ENCODE measurements at places on chromosomes 11 and 22.
A peak's percentile ranks its signal among the peaks of the same experiment; 100 is the strongest.

- no peak for DNase-seq
Observed at GRCh38 chr11:76759092-76759491, 24.1 kb upstream of the TSKU start.

DNA sequence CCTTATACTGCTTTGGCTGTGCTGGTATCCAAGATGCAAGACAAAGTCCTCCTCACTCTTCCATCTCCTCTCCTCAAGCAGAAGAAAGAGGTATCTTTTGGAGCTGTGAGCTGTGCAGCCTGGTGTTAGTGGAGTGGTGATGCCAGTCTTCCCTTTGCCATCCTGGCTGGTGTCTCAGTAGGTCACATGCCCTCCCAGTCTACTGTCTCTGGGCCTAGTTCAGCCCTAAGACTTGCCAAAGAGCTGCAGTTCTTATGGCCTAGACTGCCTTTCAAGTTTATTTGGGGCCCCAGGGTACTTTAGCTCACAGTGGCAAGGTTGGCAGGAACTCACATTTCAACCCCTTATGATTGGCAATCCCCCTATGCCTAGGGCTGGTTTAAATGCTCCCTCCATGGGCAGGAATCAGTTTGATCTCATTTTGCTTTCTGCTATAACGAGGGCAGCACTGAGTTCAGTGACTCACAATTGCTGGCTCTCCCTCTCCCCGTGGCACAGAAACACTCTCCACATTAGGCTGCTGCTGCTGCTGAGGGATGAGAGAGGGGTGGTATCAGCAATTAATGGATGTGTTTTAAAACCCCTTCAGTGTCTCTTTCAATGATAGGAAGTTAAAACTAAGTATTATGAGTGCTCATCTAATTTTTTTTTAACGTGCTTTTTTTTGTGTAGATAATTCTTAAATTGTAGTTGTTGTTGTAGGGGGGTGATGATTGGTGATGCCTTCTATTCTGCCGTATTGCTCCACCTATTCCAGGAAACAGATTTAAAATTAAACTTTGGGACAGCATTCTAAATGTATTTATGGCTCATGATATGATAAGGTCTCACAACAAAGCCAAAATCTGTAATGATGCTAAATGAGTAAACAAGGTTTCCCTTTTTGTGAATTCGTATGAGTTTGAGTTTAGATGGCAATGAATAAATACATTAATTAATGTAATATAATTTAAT, 1295.0 kb downstream of the JRKL start:
- DNase-seq: no peak

DNA sequence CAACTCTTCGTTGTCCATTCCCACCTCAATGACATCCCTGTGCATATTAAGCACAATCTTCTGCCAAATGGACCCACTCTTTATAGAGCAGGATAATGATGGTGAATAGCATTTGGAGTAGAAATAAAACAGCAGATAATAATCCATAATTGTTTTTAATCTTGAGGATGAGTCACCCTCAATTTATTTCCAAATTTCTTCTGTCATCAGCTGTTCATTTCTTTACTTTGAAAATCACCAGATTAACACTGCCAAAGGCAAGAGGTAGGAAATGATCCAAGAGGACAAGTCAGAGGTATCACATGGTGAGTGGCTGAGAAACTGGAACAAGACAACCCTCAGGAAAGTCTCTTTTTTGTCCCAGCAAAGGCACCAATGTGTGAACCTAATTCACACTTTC, 7.3 kb upstream of the AMBRA1 start:
- DNase-seq: no peak

GRCh38 chr22:48744283-48744641, 1083.4 kb downstream of the BRD1 start:
- no peak for DNase-seq

DNA sequence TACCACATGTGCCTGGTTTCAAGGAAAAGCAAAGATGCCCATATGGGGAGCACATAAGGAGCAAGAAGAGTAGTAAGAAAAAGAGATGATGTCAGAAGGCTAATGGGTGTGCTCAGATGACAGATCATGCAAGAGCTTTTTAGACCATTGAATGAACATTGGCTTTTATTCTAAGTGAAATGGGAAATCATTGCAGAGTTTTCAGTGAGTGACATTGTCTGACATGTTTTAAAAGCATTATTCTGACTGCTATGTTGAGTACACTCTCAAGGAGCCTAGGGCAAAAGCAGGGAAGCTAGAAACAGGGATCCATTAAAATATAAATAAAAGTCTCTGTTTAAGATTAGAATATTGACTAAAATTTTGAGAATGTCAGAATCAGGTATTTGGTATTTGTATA, 133.6 kb downstream of the METTL15 start:
- no peak for DNase-seq

GRCh38 chr11:111607751-111608150, 5.5 kb downstream of the SIK2 start:
- no peak for DNase-seq

DNA sequence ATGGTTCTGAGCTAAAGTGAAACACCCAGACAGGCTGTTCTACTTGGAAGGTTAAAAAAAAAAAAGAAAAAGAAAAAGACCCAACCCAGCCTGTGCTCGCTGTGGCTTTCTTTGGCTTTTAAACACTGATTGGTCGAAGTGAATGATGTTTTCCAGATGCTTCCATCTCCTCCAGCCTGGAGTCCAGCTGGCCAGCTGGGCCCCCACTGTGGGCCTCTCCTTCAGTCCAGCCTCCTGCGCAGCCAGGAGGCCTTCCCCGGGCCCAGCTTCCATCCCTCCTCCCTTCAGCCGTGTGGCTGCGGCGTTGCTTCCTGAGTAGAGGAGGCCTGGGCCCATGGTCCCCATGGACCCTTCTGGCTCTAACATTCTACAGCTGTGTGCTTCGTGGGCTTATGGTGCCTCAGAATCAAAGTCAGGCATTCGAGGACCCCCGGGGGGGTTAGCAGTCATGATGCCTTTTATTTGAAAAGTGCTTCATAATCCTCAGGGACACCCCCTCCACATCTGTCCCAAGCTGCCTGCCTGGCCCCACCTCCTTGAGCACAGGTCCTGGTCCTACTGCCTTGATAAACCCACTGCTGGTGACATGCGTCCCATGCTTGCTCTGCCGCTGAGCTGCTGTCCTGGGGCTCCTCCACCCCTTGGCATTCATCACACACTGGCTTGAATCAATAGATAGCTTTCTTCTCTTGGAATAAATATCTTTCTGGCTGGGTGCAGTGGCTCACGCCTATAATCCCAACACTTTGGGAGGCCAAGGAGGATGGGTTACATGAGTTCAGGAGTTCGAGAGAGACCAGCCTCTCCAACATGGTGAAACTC, 42.2 kb upstream of the FBLN1 start:
- no peak for DNase-seq

GRCh38 chr11:41404109-41404508, 55.3 kb downstream of the LRRC4C start:
- no peak for DNase-seq

DNA sequence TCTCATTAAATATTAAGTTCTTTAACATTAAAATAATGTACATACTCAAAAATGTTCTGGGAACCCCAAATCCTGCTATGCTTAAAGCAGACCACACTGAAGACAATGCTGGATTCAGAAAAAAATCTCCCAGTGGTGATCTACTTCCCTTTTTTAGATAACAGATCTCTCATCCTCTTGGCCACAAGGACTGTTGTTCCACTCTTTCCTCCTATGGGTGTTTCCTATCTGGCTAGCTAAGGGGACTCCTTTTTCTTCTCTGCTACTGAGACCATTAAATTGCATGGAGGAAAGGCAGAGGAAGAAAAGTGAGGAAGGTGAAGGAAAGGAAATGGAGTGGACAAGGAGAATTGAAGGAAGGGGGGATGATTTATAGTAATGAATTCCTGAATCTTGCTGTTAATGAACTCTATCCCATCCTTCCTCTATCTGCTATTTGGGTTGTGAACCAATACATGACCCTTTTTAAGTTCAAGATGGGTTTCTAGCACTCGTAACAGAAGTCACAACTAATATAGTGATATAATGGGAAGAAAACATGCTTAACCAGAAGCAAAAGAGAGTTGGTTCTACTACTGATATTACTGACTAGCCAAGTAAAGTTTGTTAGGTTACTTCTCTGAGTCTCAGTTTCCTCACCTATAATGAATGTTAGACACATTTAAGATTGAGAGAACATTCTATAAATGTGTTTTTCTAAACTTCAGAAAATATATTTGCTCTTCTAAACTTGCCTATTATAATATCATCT, 53.2 kb downstream of the PIK3C2A start:
- peak; percentile 85 for DNase-seq

- DNase-seq: no peak
Observed at GRCh38 chr22:17767233-17768065, 6.8 kb downstream of the BID start.

DNA sequence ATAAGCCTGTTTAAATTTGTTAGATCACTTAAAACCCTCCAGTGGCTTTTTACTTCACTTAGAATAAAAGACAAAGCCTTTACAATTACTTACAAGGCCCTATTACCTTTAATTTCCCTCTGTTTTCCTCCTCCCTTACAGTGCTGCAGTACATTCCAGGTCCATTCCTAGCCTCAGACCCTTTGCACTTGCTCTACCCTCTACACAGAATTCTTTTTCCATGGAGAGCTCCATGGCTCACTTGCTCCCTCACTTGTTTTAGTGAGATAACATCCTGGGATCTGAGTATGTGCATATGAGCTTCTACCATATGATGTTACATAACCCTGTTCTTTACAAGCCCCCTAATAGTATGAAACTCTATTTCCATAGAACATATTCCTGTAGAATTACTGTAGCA, 24.4 kb downstream of the ZNF214 start:
- no peak for DNase-seq

GRCh38 chr22:45473626-45474237, 29.0 kb upstream of the FBLN1 start:
- no peak for DNase-seq

DNA sequence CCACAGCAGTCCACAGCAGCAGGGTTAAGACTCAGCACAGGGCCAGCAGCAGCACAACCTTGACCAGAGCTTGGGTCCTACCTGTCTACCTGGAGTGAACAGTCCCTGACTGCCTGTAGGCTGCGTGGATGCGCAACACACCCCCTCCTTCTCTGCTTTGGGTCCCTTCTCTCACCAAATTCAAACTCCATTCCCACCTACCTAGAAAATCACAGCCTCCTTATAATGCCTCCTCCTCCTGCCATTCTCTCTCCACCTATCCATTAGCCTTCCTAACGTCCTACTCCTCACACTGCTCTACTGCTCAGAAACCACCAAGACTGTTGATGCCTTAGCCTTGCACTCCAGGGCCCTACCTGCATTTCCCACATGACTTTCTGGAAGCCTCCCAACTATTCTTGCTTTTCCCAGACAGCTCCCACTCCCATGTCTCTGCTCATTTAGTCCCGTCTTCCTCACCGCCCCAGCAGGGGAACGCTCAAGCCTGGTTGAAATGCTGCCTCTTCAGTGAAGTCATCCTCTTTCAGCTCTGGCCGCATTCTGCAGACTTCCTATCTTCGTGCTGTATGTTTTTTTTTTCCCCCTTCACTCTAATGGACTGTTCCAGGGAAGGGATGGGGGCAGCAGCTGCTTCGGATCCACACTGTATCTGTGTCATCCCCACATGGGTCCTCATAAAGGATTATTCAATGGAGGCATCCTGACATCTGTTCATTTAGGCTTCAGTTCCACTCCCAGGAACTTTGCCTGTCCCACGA, 3.3 kb downstream of the IL18BP start:
- no peak for DNase-seq

- DNase-seq: no peak
Observed at GRCh38 chr11:95584589-95584988, 205.0 kb downstream of the FAM76B start.

DNA sequence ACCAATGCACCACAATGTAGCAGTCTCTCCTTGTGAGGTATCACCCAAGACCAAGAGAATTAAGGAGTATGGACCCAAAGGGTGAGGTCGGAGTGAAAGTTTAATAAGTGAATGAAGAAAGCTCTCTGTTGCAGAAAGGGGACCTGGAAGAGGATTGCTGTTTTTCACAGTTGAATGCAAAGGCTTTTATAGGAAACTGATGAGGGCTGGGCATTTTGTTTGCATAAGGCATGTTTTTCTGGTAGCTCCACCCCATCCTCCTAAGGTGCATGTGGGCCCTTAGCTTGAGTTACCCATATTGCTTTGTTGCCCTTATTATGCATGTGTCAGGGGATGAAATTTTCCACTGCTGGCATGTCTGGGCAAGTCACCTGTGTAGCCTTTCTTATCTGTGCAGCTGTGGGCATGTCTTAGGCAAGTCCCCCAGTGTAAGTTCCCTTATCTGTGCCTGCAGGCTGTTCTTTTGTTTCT, 64.7 kb downstream of the BDNF start:
- DNase-seq: no peak

- DNase-seq: no peak
Observed at GRCh38 chr11:43947815-43948214, 5.4 kb downstream of the C11orf96 start.

DNA sequence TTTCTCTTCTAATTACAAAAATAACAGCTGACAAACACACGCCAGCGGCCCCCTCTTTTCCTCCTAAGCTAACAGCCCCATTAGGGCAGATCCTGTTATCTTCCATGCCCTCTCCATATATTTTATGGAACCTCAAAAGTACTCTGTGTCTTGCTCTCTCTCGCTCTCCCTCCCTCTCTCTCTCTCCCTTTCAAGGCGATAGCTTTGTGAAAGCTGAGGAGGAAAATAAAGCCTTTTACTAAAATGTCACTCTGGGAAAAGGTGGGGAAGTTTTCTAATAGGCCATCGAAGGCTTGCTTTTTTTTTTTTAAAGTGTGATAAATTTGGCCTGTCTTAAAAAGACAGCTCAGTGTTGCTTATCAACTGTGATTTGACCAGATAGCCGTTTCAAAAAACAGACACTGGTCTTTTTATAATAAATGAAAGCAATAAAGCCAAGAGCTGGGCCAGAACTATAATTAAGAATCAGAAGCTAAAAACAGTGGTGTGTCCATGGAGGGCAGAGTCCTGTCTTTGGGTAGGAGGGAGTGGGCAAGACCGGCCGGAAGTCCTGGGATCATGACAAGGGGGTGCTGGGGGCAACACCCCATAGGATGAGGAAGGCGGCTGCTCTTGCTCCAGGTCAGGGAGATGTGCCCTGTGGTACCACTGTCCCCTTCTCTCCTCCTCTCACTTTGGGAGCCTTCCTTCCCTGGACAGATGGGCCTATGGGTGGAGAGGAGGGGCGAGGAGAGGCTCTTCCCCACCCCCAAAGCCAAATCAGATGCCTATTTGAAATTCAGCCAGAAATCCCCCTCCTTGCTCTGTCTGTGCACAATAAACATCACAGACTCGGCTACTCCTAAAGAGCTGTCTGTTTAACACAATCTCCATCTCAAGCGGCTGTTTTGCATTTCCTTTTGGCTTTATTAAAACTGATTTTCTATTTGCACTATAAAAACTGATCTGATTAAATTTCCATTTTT, 267.2 kb downstream of the BUD13 start:
- no peak for DNase-seq

- no peak for DNase-seq
Observed at GRCh38 chr22:32661737-32662586, 139.5 kb upstream of the TIMP3 start.

GRCh38 chr11:21640491-21640890, 552.4 kb upstream of the ANO5 start:
- no peak for DNase-seq

DNA sequence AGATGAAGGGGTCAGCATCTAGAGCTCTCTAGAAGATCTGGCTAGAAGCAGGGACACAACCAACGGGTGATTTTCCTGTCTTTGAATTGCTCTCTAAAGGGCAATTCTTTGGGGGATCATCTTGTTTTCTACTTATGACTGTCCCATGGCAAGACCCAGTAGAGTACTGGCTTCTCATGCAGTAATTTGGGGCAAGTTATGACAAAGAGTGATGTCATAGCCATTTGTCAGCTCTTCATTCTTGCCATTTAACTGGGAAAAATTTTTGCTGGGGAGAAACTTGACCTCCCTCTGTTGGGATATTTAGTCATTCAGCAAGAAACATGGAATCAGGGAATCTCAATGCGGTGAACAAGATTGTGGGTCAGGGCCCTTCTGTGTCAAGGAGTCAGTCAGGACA, 80.4 kb downstream of the SLC1A2 start:
- DNase-seq: no peak

All from Kasumi-1 (cell line).